Activated gamma-delta T cell treated with anti-CD3 and anti-CD28 coated beads, Interleukin-2, amount 50 U/mL, for 16 hours (primary cell): ENCODE measurements at places on chromosomes 16 and 17.

- no peak for DNase-seq
Measured at GRCh38 chr16:67397036-67397801, 3.9 kb upstream of the TPPP3 start.

GRCh38 chr17:73301369-73301768, 10.4 kb downstream of the CDC42EP4 start:
- no peak for DNase-seq

- DNase-seq: no peak
Measured at GRCh38 chr17:12395733-12396354, 269.8 kb upstream of the MYOCD start.

GRCh38 chr17:17568772-17569195, 22.7 kb downstream of the PEMT start:
- peak; percentile 18 for DNase-seq

DNA sequence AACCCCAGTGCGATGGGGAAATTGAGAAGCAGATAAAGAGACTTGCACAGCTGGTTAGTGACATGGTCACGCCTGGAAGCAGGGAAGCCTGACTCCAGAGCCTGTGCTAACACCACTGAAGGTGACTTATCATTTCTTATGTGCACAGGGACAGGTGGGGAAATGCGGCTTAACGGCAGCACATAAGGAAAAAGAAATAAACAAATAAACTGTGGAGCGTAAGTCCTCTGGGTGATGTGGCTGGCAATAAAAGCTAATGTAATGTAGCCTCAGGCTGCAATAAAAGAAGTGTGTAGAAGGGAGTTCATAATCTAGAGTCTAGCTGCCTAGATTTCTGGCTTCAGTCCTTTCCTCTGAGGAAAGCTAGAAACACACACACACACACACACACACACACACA, 10.6 kb downstream of the CDH11 start:
- no peak for DNase-seq

- DNase-seq: no peak
Measured at GRCh38 chr16:84916850-84917249, 94.5 kb downstream of the ZDHHC7 start.

GRCh38 chr17:83089328-83090132, 10.1 kb downstream of the METRNL start:
- DNase-seq: no peak

GRCh38 chr17:41012326-41013120, 3.6 kb upstream of the KRTAP3-1 start:
- DNase-seq: no peak
